ENCODE measurements at places on chromosomes 2 and 18. TPM values are rescaled to one million over a fixed set of nuclear protein-coding genes. Genes with fewer than 3 reads are reported as not detected.

The DUSP19 gene
- total RNA-seq: 5.6 TPM

The CDCA7 gene
- 0.89 TPM for total RNA-seq

The CHN1 gene
- total RNA-seq: 16.8 TPM

The ERBB4 gene
- total RNA-seq: 25.3 TPM

The EVA1A gene
- total RNA-seq: 31.7 TPM

The DPP4 gene
- total RNA-seq: 24.5 TPM

DNA sequence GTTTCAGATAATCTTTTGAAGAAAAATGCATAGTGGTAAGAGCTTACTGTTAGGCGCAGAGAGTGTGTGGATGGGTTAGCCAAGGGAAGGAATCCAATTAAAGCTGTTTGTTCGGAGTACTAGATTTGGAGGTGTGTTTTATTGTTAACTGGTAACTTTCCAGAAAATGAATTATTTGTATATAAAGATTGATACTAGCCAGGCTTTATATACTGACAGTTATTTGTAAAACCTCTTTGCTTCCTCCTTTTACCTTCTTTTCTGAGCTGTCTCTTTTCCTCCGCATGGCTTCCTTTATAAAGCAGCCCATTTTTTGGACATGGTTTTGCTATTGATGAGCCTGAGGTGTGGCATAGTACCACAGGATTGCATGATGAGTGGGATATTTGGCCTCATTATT is 25.6 kb downstream of the SPTBN1 start:
- DNase-seq: no peak

- DNase-seq: no peak
Measured at GRCh38 chr2:30226144-30227032, 4.9 kb upstream of the LBH start.

GRCh38 chr2:102585847-102586404 is 33.4 kb upstream of the SLC9A2 start:
- no peak for DNase-seq

GRCh38 chr2:46929612-46930011 is 14.0 kb upstream of the MCFD2 start:
- DNase-seq: no peak

DNA sequence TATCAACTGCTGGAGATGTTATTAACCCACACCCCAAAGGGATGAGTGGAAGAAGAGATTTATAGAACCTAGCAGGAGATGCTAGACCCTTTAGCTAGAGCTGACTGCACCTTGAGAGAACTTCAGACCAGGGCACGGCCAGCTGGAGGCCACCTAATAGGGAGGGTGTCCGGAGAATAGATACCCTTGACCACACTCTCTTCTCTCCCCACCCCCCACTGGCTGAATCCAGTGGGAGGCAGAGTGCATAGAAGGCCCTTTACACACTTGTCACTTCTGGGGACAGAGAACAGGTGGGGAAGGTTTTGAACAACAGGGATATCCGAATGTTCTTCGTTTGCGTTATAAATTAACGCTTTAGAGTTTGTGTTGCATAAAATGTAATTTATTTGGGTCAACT is 84.6 kb downstream of the PHLPP1 start:
- no peak for DNase-seq

DNA sequence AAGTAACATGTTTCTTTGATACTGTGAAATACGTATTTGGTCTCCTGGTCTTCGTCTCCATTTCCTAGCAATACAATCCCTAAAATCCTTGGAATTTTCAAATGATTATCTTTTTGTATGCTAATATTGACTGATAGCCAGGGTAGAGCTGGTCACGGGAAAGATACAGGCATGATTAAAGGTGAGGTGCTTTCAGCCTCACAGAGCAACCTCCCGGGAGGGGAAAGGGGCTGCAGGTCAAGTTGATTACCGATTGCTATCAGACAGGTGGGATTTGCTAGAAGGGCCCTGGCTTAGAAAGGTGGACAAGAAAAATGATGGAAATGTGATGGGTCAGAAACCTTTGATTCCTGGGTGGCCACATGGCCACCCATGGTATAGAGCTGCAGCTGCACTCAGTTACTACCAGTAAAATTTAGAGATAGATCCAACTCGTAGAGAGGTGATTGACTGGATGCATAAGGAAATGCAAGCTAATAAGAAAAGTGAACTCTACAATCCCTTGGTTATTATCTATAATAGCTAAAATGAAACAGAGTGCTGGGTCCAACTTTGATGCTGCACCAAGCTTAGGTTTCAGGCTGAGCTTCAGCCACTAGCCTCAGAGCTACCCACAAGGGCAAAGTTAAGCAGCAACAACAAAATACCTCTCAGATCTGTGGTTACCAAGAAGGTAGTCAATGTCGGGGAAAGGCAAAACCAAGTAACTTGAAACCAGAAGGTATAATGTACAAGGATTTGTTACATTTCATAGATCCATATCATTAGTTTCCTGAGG is 15.3 kb downstream of the YPEL5 start:
- no peak for DNase-seq

DNA sequence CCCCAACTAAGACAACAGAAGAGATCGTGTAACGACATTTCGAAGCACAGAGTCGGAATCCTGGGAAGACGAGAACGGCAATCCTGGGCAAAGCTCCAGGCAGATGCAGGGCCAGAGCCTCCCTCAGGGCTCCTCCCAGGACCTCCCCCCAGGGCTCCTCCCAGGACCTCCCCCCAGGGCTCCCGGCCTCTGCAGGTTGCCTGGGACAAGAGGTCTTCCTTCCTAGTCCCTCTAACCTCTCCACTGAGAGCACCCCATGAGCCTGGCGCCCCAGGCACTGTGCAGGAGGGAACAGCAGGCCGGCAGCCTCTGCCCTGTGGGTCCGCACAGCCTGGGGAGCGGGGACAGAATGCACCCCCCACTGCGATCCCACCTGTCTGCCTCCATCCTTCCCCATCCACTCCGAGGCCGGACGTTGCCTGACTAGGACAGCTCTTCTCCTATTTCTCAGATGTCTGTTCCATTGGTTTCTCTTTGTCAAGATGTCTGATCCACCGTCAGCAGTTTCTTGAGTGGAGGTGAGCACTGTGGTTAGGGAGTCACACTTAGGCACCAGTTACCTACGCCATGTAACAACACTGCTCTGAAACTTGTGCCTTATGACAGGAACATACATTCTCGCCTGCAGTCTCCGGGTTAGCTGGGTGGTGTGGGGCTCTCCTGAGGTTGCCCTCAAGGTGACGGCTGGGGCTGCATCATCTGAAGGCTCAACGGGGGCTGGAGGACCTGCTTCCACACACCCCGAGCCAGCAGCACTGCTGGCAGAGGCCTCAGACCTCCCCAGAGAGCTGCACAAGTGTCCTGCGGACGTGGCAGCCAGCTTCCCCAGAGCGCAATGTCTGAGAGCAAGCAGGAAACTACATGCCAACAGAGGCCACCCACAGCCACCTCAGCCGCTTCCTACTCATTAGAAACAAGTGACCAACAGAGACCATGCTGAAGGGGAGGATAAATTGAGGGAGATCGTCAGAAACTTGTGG is 28.9 kb downstream of the ADI1 start:
- peak; percentile 40 for DNase-seq

DNA sequence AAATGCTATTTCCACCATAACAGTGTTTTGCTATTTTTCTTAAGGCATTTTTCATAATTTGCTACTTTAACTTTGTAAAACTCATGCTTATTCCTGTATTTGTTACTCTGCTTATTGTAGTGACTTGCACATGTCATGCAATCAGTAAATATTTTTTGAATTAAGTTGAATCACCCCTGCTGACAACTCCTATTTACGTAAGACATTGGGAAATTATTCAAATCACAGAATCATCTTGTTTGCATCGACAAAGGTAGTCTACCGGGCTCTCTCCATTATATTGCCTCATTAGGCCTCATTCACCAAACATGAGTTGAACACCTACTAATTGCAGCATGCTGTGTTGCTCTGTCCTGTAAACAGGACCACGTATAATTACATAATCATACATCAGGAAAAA is 478.5 kb upstream of the ZEB2 start:
- DNase-seq: no peak

GRCh38 chr2:197208841-197209240 is 101.7 kb downstream of the ANKRD44 start:
- DNase-seq: no peak

GRCh38 chr2:152428800-152429582 is 94.0 kb downstream of the FMNL2 start:
- DNase-seq: no peak

DNA sequence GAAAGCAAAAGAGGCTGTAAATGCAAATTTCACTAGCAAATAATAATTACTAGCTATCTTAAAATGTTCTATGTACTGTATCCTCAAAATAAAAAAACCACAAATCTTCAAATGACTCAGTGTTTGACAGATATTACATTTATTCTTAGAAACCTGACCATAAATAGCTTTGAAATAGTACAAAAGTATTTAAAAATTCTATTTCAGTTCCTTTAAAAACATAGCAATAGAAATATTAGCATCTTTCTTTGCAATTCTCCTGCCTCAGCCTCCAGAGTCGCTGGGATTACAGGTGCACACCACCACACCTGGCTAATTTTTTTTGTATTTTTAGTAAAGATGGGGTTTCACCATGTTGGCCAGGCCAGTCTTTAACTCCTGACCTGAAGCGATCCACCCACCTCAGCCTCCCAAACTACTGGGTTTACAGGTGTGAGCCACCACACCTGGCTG is 50.6 kb downstream of the MSH6 start:
- no peak for DNase-seq

DNA sequence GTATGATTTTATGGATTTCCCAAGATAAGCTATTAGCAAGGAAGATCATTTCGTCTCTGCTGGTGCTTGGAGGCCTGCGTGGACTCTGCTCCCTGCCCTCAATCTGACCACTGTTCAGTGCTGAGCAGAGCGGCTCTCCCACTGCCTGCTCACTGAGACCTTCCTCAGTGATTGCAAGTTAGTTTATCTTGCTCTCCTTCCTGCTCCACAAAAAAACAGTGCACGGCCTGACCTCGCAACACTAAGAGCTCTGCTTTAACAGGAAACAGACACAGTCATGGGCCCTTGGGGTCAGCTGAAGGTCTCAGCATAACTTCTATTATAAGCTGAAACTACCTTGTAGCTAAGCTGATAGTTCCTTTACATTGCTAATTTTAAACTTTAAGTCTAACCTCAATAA is 53.1 kb downstream of the PRELID3A start:
- DNase-seq: no peak

DNA sequence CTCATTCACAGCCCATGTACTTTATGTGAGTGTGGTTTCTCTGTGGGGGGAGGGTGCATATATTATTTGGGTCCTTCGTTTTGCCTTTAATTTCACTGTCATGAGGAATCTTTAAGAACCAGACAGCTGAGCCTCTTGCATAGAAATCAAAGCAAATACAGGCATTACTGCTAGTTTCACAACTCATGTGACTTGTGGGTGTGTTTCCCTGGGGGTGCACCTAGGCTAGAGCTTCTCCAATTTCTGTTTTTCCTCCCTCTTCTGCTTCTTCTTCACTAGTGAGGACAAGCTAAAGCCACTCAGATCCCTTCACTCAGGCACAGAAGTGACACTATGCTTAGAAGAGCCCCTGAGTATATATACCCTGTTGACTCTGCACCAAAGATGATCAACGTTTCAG is 131.4 kb downstream of the ACOXL start:
- no peak for DNase-seq

GRCh38 chr2:120703330-120703994 is 32.2 kb upstream of the GLI2 start:
- no peak for DNase-seq

Measured in lower lobe of right lung (tissue), 2 donors.